ENCODE measurements at places on chromosomes 16 and 17.

DNA sequence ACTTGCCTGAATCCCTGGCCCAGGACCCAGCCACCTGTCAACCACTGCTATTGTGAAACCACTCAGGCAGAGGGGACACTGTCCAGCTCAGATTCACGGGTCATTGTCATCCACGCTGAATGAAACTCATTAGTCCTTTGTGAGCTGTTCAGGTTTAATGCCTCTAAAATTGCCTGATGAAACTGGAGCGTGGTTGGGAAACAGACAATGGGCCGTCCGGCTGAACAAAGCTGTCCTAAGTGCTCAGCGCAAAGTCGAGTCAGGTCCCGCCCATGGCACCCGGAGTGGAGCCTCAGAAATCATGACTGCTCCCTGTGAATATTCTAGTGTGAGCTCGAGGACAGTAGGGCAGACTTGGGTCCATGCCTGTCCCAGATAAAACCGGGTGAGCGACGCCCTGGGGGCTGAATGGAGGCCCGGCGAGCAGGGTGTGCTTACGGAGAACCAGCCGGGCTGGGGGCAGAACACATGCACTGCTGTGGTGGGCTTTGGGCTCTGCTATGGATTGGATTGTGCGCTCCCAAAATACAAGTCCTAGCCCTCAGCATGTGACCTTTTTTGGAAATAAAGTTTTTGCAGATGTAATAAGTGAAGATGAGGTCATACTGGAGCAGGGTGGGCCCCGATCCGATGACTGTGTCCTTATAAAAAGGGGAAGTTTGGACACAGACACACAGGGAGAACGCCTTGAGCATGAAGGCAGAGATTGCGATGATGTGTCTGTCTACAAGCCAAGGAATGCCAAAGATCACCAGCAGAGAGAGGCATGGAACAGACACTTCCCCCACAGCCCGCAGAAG is 12.9 kb upstream of the CMIP start:
- no peak for DNase-seq

GRCh38 chr17:27318228-27318627 is 24.3 kb downstream of the WSB1 start:
- peak; percentile 21 for DNase-seq

GRCh38 chr16:69848637-69849545 is 86.8 kb downstream of the WWP2 start:
- DNase-seq, result no peak

DNA sequence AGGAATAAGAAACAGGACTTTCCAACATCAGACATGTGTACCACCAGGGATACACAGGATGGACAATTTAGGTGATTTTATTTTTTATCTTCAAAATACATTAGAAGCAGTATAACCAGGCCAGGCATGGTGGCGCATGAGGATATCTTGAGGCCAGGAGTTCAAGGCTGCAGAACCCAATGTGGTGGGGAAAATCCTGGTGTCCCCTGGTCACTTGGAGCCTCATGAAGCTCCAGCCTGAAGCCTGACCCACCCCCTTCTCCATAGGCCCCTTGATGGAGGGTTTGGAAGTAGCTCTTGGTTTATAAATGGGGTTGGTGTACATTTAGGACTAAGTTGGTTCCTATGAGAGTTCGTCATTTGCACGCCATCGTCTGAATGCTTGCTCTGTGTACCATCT is 88.6 kb downstream of the MYH11 start:
- DNase-seq, result no peak

DNA sequence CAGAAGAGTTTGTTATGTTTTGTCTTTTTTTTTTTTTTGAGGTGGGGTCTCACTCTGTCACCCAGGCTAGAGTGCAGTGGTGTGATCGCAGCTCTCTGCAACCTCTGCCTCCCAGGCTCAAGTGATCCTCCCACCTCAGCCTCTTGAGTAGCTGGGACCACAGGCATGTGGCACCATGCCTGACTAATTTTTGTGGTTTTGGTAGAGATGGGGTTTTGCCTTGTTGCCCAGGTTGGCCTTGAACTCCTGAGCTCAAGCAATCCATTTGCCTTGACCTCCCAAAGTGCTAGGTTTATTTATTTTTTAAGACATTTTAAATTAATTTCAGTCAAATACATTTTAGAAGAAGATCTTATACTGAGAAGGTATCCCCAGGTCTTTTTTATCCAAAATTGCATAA is 366.7 kb downstream of the KCNJ2 start:
- DNase-seq, result no peak

DNA sequence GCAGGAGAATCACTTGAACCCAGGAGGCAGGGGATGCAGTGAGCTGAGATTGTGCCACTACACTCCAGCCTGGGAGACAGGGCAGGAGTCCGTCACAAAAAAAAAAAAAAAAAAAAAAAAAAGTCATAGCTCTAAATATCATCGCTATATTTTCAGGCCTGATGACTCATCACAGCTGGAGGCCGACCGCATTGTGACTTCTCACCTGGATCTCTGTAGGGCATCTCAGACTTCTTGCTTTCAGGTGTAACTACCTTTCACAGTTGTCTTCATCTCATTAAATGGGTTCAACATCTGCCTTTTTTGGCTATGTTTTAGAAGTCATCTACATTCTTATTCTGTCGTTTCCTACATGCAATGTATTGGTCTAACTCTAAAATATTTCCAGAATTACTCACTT is 353.1 kb upstream of the MON1B start:
- DNase-seq, result no peak

DNA sequence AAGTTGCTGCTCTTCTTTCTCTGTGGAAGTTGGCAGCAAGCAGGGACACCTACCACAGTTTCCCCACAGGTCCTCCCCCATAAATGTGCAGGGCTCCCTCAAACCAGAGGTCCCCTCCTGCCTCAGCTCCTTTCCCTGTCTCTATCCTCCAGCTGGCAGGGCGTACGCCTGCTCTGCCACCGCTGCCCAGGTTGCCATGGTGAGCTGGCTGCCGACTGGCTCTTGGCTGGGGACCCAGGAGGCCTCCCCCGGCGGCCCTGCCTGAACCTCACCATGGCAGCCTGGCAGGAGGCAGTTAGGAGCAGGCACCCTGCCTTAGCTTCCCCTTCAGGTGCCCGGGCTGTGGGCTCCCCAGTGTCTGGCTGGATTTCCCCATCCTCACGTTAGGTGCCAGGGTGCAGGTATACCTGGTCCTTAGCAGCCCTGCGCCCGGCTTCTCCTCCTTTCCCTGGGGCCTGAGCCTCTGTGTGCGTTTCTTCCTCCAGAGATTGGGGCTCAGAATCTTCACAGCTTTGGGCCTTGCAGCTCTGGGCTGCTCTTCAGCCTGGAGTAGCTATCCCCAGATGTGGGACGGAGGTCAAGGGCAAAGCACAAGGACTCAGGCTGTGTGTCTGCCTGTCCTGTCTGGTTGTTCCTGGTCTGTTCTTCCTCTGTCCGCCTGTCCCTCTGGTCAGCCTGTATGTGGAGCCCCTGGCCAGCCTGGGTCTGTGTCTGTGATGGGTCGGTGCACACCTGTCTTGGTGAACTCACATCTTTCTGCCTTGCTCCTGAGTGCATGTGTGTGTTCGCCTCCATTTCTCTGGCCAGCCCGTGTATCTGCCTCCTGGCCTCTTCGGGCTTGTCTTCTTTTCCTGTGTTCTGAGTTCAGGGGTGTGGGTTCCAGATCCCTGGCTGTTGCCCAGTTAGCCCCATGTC is 15.7 kb downstream of the GJD3 start:
- no peak for DNase-seq

DNA sequence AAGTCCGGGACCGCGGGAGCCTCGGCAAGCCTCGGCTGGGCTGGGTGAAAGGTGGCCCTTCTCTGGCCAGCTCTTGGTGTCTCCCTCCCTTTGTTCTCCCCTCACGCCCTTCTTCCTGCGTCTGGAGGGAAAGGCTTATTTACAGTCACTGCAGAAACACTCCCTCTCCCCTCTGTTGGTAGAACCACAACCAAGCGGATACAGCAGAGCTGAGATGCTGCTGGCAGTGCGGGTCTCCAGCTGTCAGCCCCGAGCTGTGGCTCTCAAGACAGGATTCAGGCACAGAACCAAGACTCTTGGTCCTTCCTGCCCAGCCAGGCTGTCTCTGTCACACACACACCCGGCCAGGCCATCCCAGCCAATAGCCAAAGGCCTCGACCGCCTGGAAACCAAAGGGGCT is 133.3 kb downstream of the ENGASE start:
- DNase-seq, result no peak

- DNase-seq, result no peak
Measured at GRCh38 chr17:60305141-60305540, 86.8 kb downstream of the USP32 start.

DNA sequence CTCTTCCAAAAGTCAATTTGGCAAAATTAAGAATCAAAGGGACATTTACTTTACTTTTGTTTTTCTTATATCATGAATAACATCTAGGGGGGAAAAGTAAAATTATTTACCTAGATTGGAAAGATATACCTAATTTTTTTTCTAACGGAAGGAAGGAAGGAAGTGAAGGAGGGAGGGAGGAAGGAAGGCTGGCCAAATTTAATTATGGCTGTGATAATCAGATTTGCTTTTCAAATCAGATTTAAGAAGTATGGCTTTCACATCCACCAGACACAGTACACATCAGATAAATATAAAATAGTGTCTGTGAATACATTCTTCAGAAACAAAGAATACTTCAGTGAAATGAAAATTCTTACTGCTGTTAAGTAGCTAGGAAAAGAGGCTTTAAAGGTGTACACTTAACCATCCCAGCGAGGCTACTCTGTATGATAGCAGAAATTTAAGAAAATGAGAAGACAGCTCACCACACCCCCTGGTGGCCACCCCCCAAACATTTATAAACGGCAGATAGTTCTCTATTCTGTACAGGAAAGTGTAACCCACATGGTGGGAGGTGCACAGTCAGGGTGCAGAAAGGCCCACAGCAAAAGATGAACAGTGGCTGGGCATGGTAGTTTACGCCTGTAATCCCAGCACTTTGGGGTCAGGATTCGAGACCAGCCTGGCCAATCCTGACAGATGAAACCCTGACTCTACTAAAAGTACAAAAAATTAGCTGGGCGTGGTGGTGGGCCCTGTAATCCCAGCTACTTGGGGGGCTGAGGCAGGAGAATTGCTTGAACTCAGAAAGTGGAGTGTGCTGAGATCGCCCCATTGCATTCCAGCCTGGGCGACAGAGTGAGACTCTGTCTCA is 150.8 kb downstream of the SSH2 start:
- peak; percentile 51 for DNase-seq

- DNase-seq, result no peak
Measured at GRCh38 chr17:4901108-4901647, 1.7 kb downstream of the CHRNE start.

GRCh38 chr17:78725448-78726021 is 56.5 kb downstream of the CYTH1 start:
- no peak for DNase-seq

- DNase-seq, result no peak
Measured at GRCh38 chr17:68783861-68784260, 171.3 kb downstream of the ABCA8 start.

DNA sequence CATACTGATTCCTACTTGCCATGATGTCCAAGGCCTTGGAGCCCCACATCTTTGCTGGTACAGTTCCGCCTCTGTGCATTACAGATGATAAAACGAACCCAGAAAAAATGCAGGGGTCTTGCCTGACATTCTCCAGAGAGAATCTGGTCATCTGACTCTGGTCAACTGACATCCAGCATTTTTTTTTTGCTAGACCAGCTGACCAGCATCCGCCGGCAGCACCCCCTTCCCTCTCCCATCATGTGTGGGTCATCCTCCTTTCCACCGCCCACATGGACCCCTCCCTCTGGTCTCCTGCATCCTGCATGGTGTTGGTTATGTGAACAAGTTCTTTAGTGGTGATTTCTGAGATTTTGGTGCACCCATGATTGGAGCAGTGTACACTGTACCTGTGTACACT is 47.1 kb downstream of the CDH1 start:
- no peak for DNase-seq

DNA sequence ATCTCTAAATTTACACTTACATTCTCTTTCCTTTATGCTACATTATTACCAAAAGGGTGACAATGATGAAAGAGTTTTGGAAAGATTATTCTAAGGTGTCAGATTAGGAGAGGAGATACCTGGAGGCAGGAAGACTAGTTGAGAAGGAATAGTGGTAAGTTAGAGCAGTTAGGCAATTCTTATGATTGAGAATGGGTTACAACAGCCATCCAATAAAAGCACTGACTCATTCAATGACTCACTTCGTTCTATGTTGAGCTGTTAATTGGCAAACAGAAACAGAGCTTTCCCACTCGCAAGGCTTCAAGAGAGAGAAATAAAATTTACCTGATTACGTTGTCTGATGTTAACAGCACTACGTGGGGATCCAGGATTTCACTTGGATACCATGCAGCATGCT is 5.8 kb downstream of the NUP88 start:
- DNase-seq, result no peak

DNA sequence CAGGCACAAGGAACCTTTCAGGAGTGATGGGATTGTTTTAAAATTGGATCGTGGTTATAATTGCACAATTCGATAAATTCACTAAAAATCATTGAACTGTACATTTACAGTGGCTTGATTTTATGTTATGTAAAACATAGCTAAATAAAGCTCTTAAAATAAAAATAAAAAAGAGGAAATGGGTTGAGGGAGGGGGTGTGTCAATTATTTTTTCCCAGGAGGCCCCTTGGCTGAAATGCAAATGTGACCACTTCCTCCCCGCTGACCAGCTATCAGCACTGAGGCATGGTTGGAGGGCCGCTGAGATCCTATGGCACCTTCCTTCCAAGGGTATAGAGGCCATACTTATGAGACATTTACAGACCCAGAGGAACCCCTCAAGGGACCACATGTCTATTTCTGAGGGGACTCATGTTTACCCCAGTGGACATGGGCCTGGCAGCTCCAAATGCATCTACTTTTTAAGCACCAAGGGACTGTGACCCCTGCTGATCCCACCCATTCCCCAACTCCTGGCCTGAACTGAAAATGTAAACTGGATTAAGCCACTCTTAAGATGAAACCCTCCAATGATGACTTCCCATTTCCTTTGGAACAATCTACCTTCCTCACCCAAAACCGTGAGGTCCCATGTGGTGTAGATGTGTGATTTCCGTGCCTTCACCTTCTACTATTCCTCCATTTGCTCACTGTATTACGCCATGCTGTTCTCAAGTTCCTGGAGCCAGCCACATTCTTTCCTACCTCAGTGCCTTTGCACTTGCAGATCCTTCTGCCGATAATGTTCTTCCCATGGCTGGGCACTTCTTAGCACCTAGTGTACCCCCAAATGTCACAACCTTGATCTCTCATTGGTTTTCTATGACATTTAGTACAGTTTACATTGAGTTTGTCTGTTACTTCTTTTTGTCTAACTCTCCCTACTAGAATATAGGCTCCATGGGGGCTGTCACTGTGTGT is 2.8 kb upstream of the IL21R start:
- no peak for DNase-seq

- DNase-seq, result no peak
Measured at GRCh38 chr17:79221597-79221996, 147.0 kb downstream of the ENGASE start.
